Caco-2 (cell line): ENCODE measurements at places on chromosomes 4 and X.

- DNase-seq = no peak
These were observed 52.0 kb upstream of the FRAS1 start for GRCh38 chr4:78005086-78005485.

- DNase-seq = no peak
These were observed 1136.9 kb upstream of the PRKX start for GRCh38 chrX:4850312-4850711.

GRCh38 chrX:150202641-150203247, 160.4 kb upstream of the MAMLD1 start:
- no peak for DNase-seq

GRCh38 chr4:87330761-87331160, 8.1 kb upstream of the HSD17B13 start:
- DNase-seq = no peak

DNA sequence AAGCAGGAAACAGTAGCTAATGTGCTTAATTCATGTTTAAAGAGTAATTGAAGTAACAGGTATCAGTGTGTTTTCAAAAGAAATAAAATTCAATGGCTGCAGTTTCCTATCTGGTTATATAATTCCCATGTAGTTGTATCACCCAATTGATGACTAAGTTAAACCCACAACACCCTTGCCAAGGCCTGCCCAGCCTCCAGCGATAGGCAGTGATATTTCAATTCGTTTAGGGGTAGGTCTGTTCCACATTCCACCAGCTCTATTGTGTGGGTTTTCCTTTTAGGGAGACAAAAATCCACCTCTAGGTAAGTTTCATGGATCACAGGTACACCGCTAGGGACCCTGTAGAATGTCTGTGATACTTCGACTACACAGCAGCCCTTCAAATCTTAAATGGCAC, 24.7 kb upstream of the MXRA5 start:
- DNase-seq = no peak

DNA sequence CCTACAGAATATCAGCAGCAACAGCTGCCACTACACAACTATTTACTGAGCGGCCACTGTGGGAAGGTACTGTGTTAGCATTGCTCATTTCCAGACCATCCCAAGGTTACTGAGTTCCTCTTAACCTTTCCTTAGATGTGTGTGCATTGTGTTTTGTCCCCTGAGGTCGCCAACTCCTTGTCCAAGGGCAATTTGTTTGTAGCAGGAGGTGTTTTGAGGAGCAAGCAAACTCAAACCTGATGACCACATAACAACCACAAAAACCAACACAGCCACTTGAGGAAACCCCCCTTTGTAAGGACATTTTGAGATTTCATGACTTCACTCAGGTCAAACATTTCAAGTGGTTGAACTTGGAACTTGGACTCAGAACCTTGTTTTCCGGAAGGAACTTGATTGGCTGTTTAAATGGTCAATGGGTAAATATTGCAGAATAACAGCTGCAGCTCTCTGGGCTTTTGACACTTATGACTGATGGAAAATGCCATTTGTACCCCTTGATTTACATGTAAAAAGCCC, 122.3 kb downstream of the MID1IP1 start:
- DNase-seq = no peak

- DNase-seq = no peak
These were observed 270.4 kb downstream of the LDB2 start for GRCh38 chr4:16627999-16628398.

GRCh38 chr4:172489861-172490260, 676.7 kb downstream of the GALNTL6 start:
- DNase-seq = no peak

DNA sequence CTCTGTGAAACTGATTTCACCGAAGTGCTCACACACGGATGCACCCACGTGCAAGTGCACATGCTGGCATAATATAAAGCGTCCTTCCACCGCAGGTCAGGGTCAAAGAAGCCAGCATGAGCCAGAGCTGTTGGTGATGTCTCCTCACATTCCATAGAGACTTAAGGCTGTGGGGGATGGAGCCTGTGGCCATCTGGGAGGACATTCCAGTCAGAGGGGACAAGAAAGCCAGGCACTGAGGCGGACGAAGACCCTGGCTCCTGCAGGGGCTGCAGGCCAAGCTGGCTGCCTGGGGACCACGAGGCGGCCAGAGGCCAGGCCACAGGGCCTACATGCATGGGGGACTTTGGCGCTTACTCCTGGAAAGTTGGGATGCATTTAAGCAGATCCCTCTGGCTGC, 7.7 kb downstream of the RNF212 start:
- DNase-seq = no peak

GRCh38 chrX:119419146-119419545, 20.0 kb downstream of the SLC25A43 start:
- DNase-seq = peak; percentile 10
